ENCODE measurements at places on chromosomes 2 and 18.

DNA sequence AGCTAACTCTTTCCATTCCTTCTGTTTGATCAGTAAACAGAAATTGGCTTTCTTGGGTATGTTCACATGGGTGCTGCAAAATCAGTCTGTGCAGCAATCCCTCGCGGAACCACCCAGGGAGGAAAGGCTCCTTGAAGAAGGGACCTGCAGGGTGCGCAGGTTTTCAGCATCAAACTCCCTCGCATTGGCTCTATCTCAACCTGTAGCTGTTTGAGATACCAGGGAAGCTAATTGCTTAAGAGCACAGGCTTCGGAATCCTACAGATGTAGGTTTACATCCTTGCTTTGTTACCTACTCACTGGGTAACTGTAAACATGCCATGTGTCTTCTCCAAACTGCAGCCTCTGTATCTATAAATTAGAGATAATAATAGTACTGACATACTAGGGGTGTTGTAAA lies 43.2 kb downstream of the LAMA3 start:
- DNase-seq, result no peak

DNA sequence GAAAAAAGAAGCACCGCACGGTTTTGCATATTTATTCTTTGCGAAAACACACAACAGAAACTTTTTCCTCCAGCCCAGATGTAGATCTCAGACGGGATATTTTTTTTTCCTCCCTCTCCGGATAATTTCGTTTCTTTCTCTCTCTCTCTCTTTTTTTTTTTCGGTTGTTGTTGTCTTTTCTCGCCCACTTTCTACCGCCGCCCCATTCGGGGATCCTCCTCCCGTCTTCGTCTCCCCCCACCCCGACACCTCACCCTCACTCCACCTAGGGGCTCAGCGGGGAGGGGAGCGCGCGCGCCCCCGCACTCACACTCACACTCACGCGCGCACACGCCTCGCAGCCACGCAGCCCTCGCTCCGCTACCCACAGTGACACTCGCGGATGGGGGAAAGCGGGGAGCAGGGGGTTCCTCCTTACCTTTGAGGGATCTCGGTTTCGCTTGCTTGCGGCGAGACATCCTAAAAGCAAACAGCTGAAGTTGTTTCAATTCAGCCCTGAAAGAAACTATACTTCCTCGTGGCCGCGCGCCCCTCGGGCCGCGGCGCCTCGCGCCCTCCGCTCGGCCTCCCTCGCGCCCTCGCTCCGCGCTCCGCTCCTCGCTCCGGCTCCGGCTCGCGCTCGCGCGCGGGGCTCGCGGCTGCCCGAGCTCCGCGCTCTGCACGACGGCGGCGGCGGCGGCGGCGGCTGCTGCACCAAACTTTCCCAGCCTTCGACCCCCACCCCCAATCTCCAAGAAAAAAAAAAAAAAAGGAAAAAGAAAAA lies 1.3 kb downstream of the ZNF521 start:
- DNase-seq, result peak; percentile 13

DNA sequence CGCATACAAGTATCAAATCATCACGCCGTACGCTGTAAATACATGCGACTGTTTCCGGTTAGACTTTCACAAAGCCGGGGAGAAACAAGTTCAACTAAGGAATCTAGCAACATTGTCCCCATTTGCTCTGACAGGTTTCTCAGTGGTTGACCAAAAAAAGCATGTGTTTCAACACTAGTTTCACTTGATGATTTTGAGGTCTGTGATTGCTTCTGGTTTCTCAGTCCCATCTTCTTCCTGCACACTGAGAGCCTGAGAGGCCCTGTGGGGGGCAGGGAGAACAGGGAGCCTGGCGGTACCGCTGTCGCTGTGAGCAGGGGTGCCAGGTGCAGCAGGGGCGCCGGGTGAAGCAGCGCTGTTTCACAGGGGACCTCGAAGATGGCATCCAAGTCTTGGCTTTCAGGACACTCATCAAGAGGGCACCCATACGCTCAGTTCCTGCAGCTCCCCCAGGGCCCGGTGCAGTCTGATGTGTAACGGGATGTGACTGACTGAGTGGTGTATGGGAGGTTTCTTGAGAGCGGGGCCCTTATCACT lies 270.9 kb downstream of the TWIST2 start:
- DNase-seq, result no peak

GRCh38 chr18:38961880-38962279 lies 1396.3 kb upstream of the CELF4 start:
- no peak for DNase-seq

GRCh38 chr2:161956738-161957137 lies 117.3 kb downstream of the DPP4 start:
- DNase-seq, result no peak

DNA sequence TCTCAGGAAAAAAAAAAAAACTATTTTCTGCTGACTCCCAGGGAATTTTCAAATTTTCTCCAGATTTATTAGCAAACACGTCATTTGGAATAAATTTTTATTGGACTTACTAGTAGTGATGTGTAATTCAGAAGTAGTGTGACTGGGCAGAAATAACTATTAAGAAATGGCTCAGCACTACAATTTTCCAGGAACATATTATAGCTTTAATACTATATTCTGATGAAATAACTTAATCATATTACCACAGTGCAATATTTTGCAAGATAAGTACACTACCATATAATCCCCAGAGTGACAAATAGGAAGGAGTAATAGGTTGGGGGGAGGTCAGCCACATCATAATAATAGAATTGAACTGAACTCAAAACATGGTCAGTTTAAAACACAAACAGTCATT lies 19.7 kb upstream of the TNFAIP6 start:
- no peak for DNase-seq

GRCh38 chr2:173667014-173667413 lies 298.2 kb downstream of the SP3 start:
- no peak for DNase-seq

DNA sequence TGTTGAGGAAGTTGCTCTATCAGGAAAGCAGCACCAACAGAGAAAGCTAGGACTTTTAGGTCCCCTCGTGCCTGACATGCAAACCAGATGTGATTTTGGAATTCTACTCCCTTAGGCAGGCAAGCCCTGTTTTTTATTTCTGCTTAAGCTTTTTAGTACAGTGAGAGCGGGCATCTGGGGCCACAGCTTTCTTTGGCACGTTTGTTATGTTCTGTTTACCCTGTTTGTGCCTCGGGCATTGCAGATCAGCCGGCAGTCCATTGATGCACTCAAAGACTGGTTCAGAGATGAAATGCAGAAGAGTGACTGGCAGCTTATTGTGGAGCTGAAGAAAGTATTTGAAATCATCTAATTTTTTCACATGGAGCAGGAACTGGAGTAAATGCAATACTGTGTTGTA lies 61.9 kb downstream of the EIF5B start:
- no peak for DNase-seq

DNA sequence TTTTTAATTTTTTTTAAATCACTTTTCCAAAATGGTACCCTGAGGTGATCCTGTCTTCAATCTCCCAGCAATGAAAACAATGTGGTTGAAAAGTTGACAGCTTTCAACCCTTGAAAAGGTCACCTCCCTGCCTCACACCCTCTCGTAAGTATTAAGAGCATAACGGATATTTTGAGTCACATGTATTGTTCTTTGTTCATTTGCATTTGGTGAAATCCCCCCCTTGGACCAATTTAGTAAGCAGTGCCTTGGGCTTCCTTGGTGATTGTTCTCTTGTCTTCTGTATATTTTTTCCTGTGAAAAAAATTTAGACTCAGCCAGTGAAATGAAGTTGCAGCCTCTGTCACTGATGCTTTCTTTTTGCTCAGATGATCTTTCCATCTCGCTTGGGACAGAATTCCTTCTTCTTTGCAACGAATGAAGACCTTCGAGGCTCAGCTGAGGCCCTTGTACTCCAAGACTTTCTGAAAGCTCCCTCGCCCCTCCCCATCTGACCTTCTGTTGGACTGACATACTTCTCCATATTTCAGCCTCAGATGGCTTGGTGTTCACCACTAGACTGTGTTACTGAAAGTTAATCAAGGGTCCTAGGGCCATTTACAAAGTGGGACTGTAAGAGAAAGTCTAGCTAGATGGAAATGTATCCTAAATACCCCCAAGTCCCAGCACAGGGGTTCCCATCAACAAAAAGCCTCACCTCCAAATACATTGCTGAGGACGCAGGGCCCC lies 158.4 kb downstream of the BCL2 start:
- no peak for DNase-seq

DNA sequence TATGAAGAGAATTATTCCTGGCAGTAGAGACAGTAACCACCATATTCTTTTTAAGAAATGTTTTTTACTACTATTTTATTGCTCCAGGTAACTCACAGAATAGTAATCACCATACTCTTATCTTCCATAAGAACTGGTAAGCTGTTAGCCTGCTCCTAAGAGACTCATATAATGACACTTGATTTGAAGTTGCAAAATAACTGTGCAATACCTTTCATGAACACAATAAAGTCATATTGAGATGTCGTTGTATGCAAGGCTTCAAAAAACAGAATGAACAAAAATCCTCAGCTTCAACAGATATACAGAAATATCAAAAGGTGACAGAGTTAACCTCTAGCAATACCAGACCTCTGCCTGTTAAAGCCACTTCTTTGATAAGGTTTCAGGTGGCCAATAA lies 360.1 kb downstream of the NBAS start:
- DNase-seq, result no peak

DNA sequence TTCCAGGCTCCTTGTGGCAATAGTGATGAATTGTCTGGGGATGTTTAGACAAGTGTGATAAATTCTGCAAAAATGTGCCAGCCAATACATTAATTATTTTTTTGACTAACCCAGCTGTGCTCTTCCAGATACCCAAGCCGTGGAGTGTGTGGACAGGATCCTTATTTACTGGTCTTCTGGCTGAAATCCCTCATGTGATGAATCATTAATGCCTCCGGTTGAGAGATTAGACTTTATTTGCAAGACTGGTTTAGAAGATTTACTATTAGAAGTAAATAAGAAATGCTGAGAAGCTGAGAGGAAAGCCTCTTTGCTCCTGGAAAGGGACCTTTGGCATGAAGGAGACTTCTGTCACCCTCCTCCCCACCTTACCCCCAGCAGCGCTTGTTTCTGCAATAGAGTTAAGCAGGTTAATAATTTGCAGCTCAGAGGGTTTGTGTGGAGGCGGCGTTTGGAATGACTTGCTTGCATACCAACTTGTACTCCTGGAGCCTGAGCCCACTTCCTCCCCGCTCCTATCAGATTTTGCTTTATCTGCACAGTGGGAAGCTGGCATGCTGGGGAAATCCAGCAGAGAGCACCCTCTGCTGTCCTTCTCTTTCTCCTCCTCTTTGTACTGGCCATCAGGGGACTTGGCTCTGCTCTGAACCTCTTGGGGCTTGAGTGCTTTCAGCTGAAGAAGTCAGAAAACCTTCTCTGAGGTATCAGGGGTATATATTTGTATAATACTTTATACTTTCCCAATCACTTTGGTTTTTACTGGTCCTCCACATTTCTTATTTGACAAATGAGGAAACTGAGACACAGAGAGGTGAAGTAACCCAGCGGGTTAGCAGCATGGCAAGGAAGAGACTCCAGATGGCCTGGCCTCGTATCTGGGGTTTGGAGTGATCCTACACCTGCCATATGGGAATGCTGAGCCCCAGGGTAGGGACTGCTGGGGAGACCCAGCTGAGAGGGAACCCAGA lies 16.3 kb downstream of the SLC3A1 start:
- DNase-seq, result peak; percentile 19

DNA sequence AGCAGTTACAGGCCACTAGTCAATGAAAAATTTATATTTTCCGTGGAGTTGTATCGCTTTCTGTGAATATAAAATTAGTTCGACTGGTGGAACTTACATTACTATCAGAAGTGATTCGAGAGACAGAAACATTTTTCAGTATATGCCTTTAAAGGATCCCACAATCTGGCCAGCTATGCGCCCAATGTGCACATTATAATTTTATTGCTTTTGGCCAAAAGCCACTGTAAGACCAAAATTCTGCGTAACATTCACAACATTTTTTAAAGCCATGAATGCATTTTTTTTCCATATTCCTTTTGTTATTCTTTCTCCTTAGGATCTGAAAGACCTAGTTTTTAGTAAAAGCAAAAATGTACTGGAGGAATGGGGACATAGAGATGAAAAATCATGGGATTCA lies 131.0 kb upstream of the CHAC2 start:
- DNase-seq, result peak; percentile 27

DNA sequence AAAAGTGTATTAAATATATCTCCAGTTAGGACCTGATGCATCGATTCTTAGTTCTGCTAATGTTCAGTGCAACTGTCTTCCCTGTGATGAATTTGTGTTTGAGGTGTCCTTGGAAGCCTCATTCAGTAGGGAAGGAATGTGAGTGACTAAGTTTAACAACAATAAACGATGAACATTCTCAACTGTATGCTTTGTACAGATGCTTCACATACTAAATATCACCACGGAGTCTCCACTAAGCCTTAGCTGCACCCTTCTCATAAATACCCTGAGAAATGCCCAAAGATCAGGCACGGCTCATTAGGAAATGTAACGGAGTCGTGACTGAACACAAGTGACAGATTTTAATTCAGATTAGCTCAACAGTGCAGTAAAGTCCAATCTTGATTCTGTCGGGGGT lies 24.4 kb upstream of the AGFG1 start:
- DNase-seq, result peak; percentile 46

DNA sequence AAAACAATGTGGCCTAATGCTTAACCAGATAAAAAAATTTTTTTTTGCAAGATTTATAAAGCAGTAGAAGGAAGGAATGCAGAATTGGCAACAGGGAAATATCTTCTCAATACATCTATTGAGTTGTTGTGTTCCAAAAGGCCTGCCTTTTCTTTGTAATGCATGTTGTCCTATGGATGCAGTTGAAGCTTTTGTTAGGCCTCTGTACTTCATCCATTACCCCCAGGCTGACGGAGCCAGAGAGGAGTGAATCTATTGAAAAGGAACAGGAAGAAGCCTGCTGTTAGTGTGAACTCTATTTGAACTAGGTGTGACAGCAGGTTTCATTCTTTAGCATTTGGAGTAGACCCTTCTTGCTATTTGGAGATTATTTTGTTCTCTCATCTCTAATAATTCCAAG lies 56.5 kb downstream of the MTX2 start:
- DNase-seq, result peak; percentile 1

GRCh38 chr2:143558665-143559064 lies 429.4 kb downstream of the ARHGAP15 start:
- DNase-seq, result peak; percentile 26

DNA sequence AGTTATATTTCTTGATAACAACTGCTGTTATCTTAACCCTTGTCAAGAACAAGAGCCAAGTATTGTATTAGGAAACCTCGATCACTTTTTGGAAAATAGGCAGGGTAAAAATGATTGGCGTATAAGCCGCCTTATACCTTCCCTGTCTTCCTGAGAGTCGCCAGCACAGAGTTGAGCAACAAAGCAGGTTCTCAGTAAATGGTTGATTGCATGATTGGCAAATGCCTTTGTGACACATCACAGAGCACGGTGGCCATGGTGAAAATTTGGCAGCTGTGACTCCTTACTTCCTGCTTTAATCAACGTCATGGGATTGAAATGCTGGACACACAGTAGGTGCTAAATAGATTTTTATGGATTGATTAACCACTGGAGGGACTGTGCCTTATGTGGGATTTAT lies 3.9 kb upstream of the KLHL29 start:
- DNase-seq, result peak; percentile 20

- no peak for DNase-seq
Measured at GRCh38 chr2:37068686-37069085, 15.5 kb downstream of the HEATR5B start.
